AG04450 (cell line): ENCODE measurements at places on chromosomes 12 and 14.

- no peak for DNase-seq
These were observed 6.0 kb upstream of the HOXC9 start for GRCh38 chr12:53994009-53994263.

- DNase-seq: no peak
These were observed 217.1 kb upstream of the AMIGO2 start for GRCh38 chr12:47296828-47297227.

- DNase-seq: no peak
These were observed 294.5 kb downstream of the KSR2 start for GRCh38 chr12:117674313-117674712.

- DNase-seq: no peak
These were observed 14.4 kb downstream of the ISCU start for GRCh38 chr12:108576660-108577234.

- no peak for DNase-seq
These were observed 96.6 kb downstream of the ZFP36L1 start for GRCh38 chr14:68696266-68696665.

DNA sequence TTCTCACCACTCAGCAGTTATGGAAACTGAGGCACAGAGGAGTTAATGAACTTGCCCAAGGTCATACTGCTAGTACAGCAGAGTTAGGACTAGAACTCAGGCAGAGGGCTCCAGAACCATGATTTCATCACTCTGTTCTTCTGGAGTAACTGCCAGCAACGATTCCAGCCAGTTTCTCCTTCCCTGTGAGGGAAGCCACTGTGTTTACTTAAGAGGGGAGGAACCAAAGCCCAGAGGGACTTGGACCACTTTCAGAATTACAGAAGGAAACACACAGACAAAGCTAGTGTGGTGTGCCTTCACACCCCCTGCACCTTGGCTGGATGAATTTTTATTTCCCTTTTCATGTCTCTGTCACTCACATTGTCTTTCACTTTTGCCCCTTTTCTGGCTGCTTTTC lies 398.2 kb downstream of the DPF3 start:
- DNase-seq: no peak

DNA sequence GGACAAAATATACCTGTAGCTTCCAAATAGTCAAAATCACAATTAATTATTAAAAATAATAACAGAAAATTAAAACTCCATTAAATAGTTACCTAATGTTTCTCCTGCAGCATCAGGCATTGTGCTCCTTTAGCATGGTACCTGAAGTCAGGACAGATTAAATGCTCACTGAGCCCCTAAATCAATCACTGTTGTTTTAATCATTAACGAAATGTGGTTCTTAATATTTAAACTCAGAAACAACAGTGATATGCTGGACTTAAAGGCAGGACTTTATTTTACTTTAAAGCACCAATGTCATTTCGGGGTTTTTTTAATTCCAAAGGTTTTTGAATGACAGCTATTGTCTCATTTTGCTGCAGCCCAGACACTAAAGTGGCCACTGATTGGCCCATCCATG lies 2.0 kb upstream of the BMP4 start:
- DNase-seq: no peak

- no peak for DNase-seq
These were observed 27.7 kb upstream of the TBX3 start for GRCh38 chr12:114711689-114712152.

GRCh38 chr14:92352158-92352985 lies 29.4 kb downstream of the SLC24A4 start:
- no peak for DNase-seq

- no peak for DNase-seq
These were observed 82.6 kb downstream of the CCDC92 start for GRCh38 chr12:123889848-123890535.

DNA sequence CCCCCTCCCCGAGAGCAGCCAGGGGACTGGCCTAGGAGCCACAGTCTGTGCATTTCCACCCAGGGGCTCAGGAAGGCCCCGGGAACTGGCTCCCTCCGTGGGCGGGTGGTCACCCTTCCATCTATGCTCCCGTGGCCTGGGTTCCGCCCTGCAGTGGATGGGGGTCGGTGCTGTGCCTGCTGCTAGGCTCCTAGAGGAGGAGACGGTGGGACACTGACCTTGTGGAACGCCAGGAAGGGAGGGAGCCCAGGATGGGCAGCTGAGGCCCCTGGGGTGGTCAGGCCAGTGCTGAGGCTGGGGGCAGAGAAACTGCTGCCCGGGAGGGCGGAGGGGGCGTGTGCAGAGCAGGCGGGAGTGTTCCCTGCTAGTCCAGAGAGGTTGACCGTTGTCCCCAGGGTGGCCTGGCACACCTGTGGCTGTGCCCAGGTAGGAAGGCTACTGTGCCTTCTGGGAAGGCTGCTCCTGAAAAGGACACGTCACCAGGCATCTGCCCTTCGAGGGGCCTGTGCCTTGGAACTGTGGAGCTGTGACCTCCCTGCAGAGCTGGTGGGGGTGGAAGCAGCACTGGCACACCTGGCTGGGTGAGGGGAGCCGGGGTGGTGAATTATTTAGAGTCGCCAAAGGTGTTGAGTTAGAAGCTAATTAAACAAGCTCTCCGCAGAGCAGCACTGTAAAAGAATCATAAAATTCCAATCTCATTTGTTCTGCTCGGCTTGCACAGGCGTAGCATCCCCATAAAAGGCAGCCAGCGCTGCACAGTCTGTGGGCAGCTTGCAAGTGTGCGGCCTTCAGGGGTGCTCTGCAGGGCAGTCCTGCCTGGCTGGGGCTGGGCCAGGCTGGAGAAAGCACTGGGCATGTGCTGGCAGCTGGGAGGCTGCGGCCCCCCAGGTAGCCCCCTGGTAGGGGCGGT lies 145.1 kb downstream of the KIF26A start:
- DNase-seq: no peak

GRCh38 chr12:104582739-104583138 lies 126.0 kb downstream of the CHST11 start:
- no peak for DNase-seq

GRCh38 chr12:13606290-13606689 lies 375.1 kb downstream of the GRIN2B start:
- DNase-seq: no peak

- no peak for DNase-seq
These were observed 47.7 kb upstream of the HECTD1 start for GRCh38 chr14:31255286-31255685.

DNA sequence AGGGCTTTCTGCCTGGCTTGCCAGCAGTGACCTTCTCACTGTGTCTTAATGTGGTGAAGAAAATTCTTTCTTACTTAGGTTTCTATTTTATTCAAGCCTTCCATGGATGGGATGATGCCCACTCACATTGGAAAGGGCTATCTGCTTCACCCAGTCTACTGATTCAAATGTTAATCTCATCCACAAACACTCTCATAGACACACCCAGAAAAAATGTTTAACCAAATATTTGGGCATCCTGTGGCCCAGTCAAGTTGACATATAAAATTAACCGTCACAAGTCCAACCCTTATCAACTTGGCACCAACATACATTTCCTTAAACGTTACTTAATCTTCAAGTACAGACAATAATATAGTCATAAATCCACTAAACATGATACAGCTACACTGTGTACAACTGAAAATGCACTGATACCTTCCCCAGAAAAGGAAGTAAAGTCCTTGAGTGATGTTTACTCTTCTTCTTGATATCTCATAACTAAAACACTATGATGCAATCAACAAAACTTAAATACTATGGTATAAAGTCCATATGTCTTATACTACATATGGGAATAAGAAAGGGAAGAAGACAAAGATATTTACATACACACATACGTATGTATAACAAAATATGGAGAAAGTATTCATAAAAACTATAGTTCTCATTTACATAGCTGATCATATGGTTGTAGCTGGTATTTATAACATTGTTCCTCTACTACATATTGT lies 394.7 kb upstream of the NOVA1 start:
- DNase-seq: no peak

DNA sequence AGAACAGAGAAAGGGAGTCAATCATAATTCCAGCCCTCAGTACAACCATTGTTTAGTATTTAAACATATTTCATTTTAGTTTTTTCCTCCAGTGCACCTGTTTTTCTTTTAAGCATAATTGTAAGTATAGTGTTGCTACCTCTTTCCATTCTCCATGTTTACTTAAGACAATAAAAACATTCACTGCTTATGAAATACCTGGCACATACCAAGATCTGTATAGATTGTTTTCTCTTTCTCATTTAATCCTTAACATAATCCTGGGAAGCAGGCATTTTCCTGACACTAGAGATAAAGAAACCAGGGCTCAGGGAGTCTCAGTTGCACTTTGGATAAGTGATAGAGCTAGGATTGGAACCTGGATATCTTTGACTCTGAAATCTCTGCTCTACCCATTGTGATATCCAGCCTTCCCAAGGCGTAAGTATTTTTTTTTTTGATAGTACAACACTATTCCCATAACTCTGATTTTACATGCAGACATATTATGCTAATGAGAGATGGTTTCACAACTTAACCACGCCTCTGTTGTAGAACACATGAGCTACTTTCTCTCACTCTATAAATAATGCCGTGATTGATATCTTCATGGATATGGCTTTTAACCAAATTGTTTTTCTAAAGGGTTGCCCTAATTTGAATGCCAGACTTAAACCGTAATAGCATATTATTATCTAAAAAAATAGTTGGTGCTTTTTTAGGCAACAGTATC lies 11.8 kb upstream of the KRT7 start:
- DNase-seq: no peak

- no peak for DNase-seq
These were observed 150.3 kb upstream of the ARHGAP5 start for GRCh38 chr14:31926652-31927347.

- no peak for DNase-seq
These were observed 59.3 kb upstream of the SLC24A4 start for GRCh38 chr14:92263681-92264080.

GRCh38 chr12:49665384-49665783 lies 41.8 kb downstream of the FMNL3 start:
- DNase-seq: no peak

DNA sequence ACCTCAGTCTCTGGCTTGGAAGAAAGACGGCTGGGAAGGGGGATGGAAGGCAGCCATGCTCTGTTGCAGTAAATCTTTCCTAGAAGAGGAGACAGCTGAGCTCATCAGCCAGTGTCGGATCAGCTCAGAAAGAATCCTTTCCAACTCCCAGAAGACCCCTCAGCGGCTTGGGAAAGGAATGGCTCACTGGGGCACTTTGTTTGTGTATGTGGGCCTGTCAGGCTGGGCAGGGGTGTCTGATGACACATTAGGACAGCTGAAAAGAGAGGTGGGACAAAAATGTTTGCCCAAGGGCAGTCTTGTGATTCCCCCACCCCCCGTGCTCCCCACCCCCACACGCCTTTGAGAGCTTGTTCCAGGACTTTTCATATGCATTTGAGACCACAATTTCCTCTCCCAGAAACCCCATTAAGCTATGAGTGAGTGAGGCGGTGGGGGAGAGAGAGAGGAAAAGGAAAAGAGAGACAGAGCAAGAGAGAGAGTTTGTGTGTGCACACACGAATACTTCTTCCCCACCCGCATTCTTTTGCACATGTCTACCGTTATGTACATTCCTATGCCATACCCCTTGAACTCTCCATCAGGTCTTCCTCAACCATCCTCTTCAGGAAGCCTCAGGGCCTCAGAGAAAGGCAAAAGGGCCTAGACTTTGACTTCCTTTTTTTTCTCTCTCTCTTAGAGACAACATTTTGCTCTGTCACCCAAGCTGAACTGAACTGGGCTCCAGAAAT lies 198.9 kb downstream of the ZFP36L1 start:
- no peak for DNase-seq

GRCh38 chr12:15756822-15757221 lies 32.4 kb downstream of the EPS8 start:
- no peak for DNase-seq

DNA sequence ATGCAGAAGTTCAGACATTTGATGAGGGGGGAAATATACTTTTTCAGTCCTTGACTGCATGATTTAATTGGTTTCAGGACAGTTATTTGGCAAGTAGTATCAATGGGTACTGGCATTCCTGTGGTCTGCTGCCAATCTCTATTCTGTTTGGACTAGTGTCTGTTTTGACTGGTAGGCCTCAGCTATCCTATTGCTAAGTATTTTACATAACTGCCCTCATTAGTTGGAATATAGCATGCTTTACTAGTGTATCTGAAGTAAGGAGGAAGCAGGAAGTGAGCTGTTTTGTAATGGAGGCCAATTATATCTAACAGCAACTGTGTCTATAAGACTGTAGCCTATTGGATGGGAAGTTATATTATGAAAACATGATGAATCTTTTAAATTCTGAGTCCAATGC lies 104.3 kb downstream of the FLRT2 start:
- DNase-seq: no peak

GRCh38 chr14:42391146-42391834 lies 784.6 kb downstream of the LRFN5 start:
- DNase-seq: no peak

DNA sequence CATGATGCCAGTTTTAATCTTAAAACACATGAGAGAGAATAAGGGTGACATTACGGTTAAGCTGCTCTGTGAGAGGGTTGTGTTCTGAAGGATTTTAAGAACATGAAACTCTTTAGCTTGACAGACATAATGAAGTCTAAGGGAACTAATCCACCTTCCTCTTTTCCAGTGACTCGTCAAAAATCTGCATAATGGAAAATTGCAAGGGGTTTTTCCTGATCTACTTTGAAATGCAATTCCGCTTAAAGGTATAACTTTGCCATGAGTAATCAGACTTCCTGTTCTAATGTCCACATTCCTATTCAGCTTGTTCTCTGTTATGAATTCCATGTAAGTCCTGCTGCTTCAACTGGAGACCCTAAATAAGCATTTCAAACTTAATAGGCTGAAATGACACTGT lies at the start of gene ZNF705A:
Gene ZNF705A (plus strand): TSS at position 171 of the 400 bp plus-strand sequence. CDS start 15,611 bp downstream, outside the sequence.
- peak; percentile 59 for DNase-seq

DNA sequence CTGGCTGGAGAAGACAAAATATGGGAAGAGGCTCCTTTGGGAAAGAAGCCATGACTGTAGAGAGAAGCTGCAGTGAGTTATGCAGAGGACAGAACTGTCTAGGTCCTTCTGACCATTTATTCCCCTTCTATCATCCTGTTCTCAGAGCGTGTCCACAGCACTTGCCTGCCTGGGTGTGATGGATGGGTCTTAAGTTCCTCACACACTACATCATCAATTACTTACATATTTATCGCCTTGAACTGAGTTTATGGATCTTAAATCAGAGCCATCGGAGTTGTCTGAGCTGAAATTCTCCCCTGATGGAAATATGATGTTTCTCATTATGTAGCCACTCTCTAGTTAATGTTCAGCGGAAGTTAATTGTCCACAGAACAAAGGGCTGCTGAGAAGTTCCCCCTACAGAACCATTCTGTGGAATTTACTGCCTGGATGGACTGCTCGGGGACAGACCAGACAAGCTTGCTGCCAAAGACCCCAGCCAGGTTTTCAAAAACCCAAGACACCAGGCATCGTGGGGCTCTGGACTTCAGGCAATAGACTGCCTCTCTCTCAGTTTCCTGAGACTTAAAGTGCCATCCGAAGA lies 232.5 kb upstream of the NOS1 start:
- DNase-seq: no peak

- no peak for DNase-seq
These were observed 162.4 kb downstream of the GARIN6 start for GRCh38 chr12:99809909-99810308.

GRCh38 chr14:53306911-53307310 lies 153.8 kb upstream of the DDHD1 start:
- DNase-seq: peak; percentile 16
